Retina (tissue), 1 donor: ENCODE measurements at places on chromosomes 11 and 22.
A peak's percentile ranks its signal among the peaks of the same experiment; 100 is the strongest.

DNA sequence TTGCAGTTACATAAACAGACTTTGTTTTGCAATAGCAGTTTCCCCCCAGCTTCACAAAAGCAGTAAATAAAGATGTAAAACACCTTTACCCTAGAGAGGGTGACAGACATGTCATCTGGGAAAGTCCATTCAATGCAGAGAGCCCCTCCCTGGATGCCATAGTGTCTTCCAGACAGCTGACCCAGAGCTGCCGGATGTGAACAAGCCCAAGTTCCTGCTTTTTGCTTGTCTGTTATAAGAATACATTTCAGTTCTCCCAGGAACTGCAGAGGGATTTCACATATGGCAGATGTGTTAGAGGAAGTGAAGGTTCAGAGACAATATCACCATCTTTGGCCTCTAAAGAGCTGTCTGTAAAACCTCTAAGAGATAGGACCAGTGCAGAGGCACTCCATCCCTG is 48.9 kb downstream of the RELT start:
- DNase-seq, result no peak

DNA sequence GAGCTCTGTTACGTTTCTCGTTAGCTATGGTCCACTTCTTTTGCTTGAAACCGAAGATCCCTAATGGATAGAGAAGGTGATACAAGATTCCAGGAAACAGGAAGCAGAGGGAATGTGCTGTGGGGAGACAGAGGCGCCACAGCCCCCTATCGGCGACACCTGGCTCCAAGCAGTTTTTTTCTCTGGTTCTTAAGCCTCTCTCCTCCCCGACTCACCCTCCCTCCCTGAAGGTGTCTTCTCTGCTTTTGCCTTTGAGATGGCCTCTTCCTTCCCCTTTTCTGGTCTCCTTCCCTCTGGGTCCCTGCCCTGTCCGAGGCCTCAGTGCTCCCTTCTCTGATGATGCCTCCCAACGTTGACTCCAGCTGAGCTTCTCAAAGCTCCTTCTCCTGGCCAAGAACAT is 14.2 kb upstream of the APOBEC3A start:
- DNase-seq, result no peak

DNA sequence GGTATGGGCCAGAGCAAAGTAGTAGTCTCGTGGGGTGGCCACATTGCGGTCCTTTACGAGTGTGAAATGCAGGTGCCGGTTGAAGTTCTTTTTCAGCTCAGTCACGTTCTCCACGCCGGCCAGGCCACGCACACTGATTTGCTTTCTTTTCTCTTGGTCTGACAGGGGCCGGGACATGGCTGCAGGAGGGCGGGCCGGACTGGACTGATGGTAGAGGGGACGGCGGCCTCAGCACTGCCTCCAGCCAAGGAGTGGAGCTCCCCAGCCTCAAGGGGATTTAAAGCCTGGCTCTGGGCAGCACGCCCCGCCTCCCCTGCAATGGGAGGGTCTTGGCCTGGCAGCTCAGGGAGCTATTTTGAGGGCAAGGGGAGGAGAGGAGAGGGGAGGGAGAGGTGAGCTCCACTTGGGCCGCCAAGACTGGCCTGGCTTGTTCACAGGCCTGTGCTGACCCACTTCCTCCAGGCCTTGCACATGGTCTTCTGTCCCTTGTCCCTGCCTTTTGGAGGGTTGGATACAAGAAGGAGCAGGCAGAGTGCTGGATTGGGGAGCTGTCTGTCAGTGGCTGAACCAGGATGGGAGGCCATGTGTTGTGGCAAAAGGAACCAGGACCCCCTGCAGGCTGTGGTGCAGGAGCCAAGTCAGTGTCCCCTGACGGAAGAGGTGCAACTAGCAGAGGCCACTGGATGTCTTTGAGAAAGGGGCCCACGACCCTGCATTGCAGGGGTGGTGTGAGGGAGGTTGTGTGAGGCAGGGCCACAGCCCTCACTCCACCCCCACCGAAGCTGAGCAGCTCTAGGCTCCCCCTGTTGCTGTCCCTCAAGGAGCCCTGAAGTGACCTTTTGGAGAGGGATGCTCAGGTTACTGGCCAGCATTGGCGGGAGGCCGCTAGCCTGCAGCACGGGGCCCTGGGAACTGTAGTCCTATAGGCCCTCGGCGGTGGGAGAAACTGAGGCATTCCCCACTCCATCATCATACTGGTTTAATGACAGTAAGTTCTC is at the start of gene PYGM:
TSS of gene PYGM (minus strand) at position 253 of the 998 bp plus-strand sequence. CDS start at position 177, 76 bp downstream.
- peak; percentile 84 for DNase-seq

DNA sequence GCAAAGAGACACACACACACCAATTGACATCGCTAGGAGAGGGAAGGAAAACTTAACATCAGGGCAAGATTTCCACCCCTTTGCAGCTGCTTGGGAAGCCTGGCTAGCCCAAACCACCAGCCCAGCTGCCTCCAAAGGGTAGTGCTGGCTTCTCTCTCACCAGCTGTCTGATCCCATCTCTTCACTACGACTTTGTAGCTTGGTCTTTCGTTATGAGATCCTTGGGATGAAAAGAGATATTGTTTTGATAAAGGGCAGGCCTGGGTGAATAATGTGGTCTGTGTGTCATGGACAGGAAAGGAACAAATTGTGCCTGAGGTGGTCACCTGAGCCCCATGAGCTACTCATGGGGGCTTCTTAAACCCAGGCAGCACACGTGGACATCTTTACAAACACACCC is 101.9 kb downstream of the ARL14EP start:
- DNase-seq, result no peak

DNA sequence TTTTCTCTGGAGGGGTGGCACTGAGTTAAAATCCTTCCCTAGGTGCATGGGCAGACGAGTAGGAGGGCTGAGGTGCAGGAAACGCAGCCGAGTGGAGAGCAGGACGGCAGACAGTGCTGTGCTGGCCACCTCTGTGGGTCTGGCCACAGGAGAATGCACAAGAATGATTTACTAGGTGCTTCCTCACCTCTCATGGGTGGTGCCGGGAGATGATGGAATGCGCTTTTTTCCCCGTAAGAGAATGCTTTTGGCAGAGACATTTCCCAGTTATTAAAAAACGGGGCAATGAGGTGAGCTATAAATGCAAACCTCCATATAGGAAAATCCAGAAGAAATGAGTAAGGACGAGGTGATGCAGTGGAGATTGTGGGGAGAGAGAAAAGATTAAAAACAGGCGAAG is 86.1 kb downstream of the ADAMTS15 start:
- DNase-seq, result no peak

DNA sequence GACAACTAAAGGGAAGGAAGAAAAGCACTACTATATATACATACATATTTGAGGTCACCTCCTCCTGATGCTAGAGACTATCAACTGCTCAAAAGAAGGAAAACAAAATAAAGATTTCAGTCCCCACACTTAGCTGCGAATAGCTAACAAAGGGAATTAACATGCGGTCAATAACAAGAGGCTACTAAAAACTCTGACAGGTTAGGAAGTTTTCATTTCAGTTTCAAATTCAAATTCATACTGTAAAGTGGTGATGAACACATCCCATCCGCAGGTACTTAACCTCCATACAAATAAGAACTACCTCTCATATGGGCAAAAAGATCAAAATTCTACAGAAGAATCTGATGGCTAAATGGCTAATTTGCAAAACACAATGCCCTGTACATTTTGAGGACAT is 2.6 kb downstream of the NAP1L4 start:
- no peak for DNase-seq

DNA sequence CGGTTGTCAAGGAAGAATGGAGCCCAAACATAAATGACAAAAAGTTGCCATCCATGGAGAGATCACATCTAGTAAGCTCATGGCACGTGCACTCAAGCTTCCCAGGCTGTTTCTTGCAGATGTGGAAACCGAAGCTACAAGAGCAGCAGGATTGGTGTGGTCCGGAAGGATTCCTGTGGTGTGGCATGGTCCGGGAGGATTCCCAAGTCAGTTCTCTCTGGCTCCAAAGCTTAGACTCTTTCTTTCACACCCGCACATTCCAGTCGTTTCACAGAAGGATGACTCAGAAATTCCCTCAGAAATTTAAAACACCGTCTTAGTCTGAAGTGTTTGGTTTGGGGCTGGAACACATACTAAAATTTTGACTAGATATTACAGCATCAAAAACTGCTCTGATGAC is 78.0 kb upstream of the DRD2 start:
- no peak for DNase-seq

DNA sequence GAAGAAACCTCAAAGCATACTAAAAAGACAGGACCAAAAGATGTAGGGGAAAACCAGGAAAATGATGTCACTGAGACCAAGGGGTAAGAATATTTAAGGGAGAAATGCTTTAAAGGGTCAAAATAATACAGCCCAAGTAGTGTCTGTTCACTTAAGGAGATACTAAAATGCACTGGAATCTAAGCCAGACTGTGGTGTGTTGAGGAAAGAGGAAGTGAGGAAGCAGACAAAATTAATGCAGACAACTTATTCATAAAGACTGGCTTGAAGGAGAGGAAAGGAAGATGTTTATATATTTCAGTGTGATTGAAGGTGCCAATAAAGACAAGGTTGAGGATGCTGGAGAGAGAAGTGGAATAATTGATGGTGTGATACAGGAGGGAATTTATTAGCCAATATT is 15.7 kb downstream of the ZNF215 start:
- DNase-seq, result no peak

- DNase-seq, result no peak
Measured at GRCh38 chr11:8603696-8604077, 9.7 kb upstream of the STK33 start.

GRCh38 chr11:122036018-122036417 is 80.0 kb downstream of the BLID start:
- no peak for DNase-seq

- DNase-seq, result peak; percentile 52
Measured at GRCh38 chr22:46071451-46072109, 78.7 kb upstream of the PPARA start.

- no peak for DNase-seq
Measured at GRCh38 chr11:19955660-19956059, 204.6 kb downstream of the DBX1 start.

DNA sequence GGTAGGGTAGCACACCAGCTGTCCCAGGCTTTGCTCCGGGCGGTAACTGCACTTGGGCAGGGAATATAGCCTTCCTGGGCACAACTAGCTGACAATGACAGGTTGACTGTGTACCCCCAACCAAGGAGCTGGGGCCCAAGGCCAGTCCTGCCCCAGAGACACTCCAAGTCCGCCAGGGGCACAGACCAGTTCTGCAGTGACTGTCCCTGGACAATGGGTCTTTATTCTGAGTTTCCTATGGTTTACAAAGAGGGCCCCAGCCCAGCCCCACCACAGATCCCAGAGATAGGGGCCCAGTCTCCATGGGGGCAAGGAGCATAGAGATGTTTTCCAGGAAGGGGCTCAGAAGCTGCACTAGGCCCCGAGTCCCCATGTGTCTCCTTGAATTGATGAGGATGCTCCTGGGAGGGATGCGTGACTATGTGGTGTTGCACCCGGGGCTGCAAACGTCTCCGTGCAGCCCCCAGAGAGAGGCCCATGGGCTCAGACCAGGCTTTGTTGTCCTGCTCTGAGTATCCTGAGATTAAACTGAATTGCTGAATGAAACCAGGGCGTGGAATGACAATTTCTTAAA is 48.4 kb downstream of the CD6 start:
- DNase-seq, result no peak

GRCh38 chr11:115874843-115875242 is 370.6 kb upstream of the CADM1 start:
- no peak for DNase-seq

DNA sequence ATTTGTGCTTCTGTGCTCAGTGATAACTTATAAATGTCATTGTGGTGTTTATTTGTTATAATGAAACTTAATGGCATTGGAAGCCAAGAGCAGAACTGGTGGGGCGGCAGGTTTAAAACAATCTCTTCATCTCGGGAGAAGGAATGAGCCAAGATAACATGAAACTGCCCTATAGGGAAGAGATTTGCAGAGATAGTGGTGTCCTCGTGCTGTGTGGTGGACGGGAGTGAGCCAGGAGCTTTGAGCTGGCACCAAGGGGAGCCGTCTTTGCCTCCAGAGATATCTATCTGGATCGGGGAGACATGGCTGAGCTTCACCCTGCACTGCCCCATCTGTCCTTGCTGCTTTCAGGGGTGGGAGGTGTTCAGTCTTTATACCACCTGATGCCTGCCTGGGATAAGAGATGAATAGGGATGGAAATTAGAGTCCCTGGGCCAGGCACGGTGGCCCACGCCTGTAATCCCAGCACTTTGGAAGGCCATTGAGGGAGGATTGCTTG is 189.6 kb downstream of the ST3GAL4 start:
- DNase-seq, result no peak

- no peak for DNase-seq
Measured at GRCh38 chr11:123527526-123527925, 97.5 kb downstream of the GRAMD1B start.

DNA sequence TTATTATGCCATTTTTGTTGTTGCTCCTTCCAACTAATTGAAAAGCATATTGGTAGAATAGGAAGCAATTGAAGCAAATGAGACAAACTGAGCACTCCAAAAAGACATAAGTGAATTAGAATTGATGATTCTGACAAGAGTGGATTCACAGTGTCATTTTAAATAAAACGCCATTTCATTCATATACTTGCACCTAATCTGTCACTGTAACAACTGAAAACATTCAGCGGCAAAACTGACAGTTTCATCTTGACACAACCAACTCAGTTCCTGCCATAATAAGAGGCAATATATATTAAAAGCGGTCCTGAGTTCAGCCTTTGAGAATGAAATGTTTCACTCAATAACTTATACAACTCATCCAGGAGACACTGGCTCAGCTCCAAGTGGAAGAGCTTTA is 306.8 kb downstream of the CNTN5 start:
- DNase-seq, result peak; percentile 32

DNA sequence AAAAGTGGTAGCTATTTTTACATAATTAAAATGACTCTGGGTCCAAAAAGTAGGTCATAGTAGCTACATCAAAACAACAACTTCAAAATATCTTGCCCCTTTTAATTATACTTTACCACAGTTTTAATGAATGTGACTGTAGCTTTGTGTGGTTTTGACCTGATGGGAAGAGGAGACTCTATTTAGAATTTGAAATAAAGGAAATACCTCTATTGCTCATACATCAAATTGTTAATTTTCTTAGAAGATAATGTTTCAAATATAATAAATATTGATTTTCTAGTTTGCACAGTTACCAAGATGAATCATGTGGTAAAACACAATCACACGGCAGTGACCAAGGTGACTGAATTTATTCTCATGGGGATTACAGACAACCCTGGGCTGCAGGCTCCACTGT is at the start of gene OR8K1:
TSS of gene OR8K1 (plus strand) at position 301 of the 400 bp plus-strand sequence. CDS start at position 301, 0 bp downstream.
- no peak for DNase-seq

GRCh38 chr22:40712311-40712710 is 33.0 kb downstream of the MCHR1 start:
- DNase-seq, result no peak

DNA sequence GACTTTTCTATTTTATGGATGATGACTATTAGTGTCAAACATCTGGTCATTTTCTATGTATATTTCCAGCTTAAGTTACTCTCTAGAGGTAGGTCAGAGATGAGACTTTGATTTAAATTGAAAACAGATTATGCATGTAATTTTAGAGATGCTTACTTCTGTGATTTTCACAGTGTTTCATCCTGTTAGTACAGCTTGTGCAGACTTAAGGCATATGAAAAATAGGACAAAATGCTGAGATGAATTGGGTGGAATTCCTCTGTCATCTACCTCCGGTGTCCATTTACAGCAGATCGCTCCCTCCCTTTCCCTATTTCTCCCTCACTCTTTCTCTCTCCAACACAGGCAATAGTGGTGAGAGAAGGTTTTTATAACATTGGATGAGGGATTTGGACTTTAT is 14.1 kb downstream of the JAM3 start:
- no peak for DNase-seq

- DNase-seq, result no peak
Measured at GRCh38 chr11:117855912-117856651, 20.4 kb downstream of the FXYD6 start.
